ENCODE measurements at places on chromosomes 2 and 18.

- DNase-seq, result peak; percentile 33
Observed at GRCh38 chr2:221447310-221447709, 124.8 kb downstream of the EPHA4 start.

DNA sequence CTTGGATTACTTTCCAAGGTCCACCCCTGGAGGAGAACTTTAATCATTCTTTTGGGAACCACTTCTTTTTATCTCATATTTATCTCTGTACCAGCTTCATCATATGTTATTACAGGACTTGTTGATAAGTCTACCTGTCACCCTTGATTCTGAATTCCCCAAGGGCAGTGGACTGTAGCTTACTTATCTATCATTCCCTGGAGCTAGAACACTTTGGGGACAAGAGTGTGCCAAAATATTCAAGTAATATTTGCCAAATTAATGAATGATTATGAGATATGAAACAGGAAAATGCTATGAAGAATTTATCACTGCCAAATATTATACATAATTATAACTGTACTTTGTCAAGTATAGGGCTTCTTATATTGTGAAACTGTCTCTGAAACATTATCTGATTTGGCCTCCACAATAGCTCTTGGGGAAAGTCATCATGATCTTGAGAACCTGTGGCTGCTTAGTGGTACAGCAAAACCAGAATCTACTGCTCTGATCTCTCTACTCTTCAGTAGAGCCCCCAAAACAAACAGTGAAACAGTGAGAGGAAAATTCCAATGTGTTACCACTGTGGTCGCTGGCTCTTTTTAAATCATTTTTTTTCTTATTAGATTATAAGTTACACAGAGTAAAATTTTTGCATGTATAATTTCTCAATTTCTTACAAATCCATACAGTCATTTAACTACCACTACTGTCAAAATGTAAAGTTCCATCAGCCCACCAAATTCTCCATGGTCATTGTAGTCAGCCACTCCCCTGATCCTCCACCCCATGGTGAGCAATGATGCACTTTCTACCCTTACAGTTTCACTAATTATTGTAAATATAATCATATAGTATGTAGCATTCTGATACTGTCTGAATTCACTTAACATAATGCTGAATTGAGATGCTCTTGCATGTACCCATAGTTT is 197.5 kb downstream of the PIEZO2 start:
- DNase-seq, result no peak

GRCh38 chr2:122251158-122251557 is 495.7 kb downstream of the TSN start:
- no peak for DNase-seq

GRCh38 chr2:41379496-41380221 is 668.2 kb upstream of the PKDCC start:
- DNase-seq, result no peak

- DNase-seq, result no peak
Observed at GRCh38 chr2:11612553-11613215, 57.3 kb downstream of the NTSR2 start.

DNA sequence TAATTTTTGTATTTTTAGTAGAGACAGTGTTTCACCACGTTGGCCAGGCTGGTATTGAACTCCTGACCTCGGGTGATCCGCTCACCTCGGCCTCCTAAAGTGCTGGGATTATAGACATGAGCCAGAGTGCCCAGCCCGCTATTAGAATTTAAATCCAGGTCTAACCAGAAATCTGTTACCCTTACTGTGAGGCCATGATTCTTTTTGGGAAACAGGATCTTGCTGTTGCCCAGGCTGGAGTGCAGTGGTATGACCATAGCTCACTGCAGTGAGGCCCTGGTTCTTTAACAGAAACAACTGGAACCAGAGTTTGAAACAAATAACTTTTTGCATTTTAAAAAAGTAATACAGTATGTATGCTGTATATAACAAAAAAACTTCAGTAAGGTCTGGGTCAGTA is 75.7 kb downstream of the NOL10 start:
- no peak for DNase-seq

DNA sequence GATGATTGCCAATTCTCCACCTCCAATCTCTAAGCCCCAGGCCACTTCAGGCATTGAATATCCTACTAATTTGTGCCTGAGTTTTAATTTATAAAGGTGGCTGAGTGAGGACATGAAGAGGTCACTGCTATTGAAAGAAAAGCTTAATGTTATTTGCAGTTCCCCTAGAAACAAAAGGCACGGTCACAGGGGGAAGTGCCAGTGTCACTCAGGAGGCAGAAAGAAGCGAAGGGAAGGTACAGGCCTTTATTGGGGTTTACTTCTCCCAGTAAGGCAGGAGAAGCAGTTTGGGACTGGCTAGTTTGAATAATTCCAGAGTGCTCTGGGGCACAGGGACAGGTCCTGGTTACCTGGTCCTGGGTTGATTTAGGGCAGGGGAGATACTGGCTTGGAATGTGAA is 1.7 kb upstream of the ABHD1 start:
- DNase-seq, result no peak

GRCh38 chr2:60804473-60804872 is 48.4 kb downstream of the PAPOLG start:
- DNase-seq, result no peak

- no peak for DNase-seq
Observed at GRCh38 chr2:157339965-157340655, 14.5 kb upstream of the ERMN start.

DNA sequence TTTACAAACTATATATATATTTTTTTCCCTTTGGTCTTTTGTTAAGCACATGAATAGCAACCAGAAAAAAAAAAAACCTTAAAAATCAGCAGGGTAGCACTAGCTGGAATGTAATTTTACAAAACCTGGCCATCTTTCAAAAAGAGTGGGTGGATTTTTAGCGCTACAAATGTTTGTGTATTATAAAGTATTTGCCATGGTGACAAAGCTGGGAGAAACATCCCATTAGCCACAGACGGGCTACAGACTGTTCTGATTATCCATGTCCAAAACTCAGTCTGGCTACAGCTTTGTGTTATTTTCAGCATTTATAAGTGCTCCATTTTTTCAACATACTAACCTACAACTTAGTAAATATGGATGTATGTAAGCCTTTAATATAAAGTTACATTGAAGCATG is 249.5 kb upstream of the TANK start:
- peak; percentile 80 for DNase-seq

DNA sequence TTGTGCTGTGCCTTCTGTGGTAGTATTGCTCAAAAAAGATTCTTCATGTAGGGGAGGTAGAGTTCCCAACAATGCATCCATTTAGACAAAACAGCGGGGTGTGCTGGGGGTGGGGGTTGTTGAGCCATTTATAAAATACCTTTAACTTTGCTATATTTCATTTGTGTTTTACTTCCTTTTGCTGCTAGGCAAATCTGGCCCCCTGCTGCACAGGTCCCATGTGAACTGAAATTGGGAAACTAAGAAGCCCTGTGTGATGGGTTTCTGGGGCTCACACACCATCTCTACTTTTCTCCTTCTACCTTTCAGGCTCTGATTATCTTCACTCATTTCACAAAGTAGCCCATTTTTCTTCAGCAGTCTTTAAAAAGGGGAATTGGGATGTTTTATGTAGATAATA is 52.7 kb upstream of the ITGA4 start:
- no peak for DNase-seq

DNA sequence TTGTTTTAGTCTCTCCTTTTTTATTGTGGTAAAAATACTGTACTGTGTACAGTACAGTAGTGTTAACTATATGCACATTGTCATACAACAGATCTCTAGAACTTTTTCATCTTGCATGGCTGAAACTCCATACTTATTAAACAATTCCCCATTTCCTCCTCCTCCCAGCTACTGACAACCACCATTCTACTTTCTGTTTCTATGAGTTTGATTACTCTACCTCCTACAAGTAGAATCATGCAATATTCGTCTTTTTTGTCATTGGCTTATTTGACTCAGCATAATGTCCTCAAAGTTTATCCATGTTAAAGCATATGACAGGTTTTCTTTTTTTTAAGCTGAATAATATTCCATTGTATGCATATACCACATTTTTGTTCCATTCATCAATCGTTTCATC is 338.2 kb downstream of the AGPS start:
- no peak for DNase-seq

DNA sequence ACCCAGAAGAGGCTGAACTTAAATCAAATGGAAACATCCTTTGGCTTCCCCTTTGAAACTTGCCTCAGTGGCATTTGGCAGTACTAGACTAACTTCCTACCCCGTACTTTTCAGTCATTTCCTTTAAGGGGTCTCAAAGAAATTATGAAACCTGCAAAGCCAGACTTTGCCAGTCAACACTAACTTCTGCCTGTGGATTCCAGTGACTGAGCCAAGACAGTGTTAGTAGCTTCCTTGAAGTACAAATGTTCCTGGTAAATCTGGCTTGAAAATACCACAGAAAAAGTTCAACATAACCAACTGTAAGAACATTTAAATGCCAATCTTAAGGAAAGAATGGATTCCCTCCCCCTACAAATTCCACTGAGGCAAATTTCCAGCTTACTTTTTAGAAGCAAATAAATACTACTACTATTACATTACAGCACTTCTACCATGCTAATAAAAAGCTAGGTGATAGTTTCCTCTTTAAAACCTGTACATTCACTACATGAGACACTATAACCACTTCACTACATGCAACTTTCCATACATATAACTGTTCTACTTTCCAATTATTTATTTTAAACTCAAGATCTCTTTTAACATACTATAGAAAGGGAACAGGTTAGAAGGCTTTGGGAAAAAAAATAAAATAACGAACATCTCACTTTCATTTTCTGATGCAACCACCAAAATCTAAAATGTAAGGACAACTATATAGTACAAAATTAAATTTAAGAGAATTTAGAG is 2.4 kb downstream of the PELI1 start:
- peak; percentile 58 for DNase-seq

DNA sequence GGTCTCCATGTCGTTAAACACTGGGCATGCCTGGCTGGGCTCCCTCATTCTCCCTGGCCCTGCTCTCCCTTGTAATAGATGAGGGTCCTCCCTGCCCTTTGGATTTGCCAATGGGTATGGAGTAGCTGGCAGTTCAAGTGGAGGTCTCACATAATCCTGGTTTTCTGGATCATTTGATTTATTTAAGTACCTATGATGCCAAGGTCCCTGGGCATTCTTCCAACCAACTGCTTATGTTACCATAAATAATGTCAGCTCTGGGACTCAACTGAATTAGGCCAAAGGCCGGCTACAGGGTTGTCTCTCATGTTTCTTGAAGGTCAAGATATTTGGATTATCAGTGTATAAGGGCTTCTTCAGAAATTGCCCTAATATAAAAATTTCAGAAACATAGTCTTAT is 104.9 kb upstream of the LYPD6 start:
- DNase-seq, result no peak

- DNase-seq, result no peak
Observed at GRCh38 chr2:123073956-123074355, 951.1 kb upstream of the CNTNAP5 start.

Data from fibroblast of pulmonary artery (primary cell).